CD4-positive, alpha-beta T cell treated with Interferon gamma for 1 hour (primary cell): ENCODE measurements at places on chromosomes 12 and 14.

GRCh38 chr12:103807561-103808238 is 33.3 kb downstream of the NT5DC3 start:
- DNase-seq: no peak

- DNase-seq: no peak
These were observed 5.0 kb downstream of the PSMA3 start for GRCh38 chr14:58249611-58250010.

DNA sequence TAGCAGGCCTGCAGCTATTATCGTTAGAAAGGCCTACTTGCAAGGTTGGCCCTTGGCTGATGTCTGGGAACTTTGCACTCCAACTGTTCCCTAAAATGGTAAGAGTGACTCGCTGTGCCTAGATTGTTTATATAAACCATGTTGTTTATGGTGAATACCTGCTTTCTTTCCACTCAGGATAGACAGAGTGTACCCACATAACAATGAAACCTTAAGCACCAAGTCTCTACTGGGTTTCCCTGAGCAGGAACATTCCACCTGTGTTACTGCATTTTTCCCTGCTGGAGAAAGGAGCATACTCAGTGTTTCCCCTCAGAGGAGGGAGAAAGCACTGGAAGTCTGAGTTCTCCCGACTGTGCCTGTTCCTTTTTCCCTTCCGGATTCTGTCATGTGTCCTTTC is 32.8 kb downstream of the ERP29 start:
- DNase-seq: no peak

DNA sequence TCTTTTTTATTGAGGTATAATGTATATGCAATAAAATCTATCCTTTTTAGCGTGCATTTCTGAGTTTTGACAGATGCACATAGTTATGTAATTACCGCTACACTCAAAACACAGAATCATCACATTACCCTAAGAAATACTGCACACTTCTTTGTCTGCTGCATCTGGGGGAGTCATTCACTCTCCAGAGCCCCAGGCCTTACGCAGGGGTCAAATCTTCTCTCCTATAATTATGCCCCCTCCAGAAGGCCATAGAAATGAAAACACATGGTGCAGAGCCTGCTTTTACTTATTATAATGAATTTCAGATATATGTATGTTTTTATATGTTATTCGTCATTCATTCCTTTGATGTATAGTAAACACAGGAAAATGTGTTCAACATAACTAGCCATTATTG is 296.5 kb upstream of the TMEM132C start:
- DNase-seq: no peak

DNA sequence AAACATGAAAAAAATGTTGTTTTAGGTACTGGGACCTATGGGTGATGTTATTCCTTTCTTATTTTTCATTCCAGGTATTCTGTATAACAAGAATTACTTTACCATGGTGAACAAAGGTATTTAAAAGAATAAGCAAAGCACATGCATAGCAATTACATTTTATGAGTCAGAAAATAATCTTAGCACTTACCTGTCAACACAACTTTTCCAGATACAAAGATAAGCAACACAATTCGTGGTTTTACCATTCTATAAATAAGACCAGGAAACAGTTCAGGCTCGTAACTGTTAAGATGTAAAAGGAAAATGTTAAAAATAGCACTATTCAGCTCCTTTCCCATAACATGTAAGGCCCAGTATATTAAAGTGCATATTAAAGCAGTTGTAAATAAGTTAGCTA is 12.3 kb upstream of the ATG14 start:
- no peak for DNase-seq

- DNase-seq: no peak
These were observed 98.1 kb downstream of the NUBPL start for GRCh38 chr14:31659278-31659677.

DNA sequence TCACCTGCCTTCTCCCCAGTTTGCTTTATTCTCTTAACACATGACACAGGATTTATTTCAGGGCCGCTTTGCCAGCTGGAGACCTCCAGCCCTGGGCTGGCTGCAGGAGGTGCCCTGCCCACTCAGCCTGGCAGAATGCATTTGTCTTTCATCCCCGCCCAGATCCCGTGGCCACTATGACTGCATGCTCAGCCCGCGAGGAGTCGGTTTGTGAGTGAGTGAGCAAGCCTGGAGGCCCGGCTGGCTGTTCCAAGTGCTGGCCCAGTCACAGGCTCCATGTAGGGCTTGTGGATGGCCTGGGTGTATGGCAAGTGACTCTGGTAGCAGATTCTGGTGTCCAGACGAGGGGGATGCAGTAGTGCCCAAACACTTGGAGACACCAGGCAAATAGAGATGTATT is 2.1 kb downstream of the TDP1 start:
- no peak for DNase-seq
